Stimulated activated CD8-positive, alpha-beta memory T cell treated with anti-CD3 and anti-CD28 coated beads, Interleukin-7, amount 100 ng/mL, for 1 hour (primary cell): ENCODE measurements at places on chromosomes 3 and 15.

DNA sequence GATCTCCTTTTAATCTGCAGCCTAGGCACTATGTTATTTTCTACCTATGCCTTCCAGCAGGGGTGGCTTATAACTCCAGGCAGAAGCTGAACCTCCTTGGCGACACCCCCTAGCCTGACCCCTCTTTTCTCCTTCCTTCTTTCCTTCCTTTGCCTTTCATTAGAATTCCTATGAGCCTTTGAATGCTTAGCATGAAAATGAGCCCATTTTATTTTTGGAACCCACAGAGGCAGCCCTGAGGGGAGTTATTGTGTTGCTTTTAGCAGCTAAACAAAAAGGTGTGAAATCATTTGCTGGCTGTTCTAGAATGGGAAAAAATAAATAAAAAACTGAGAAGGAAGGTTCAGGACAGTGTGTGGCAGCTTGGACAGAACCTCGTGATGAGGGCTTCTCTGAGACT lies 164.6 kb upstream of the ICE2 start:
- DNase-seq = no peak

GRCh38 chr15:71336671-71337070 lies 221.4 kb downstream of the THSD4 start:
- DNase-seq = no peak

GRCh38 chr3:133849346-133849745 lies 43.7 kb downstream of the SRPRB start:
- DNase-seq = no peak

DNA sequence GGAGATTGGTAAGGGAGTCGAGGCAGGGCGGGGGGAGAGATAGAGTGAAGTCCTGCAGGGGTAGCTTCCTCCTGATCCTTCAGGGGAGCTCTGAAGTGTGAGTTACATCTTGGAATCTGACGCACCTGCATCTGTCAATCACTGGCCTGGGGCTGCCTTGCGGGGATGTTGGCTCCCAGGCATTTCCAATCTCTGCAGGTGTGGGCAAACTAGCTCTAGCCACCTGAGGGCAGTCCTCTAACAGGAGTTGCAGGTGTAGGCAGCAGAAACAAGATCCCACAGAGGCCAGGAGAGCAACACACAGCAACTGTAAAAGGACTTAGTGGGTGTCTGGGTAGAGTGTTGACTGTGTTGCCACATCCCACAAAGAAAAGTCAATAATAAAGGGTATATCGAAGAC lies 63.6 kb downstream of the ZNF621 start:
- no peak for DNase-seq

GRCh38 chr3:144119633-144120032 lies 148.0 kb downstream of the DIPK2A start:
- DNase-seq = no peak

DNA sequence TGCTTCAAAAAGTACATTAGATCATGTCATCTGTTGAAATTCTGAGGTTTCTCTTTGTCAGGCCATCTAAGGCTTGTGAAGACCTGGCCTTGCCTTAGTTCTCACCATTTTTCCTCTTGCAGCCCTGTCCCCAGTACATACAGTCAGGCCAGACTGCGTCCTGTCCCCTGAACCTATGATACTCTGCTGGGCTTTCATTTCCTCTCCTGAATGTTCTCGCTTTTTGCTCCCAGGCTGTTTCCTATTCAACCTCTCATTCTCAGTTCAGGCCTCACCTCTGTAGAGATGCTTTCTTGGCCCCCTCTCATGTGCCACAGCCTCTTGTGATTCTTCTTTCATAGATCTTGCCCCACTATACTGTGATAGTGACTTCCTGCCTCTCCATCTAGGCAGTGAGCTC lies 648.8 kb upstream of the KCNMB2 start:
- DNase-seq = no peak

- no peak for DNase-seq
Measured at GRCh38 chr3:64038253-64038767, 15.0 kb upstream of the PSMD6 start.

DNA sequence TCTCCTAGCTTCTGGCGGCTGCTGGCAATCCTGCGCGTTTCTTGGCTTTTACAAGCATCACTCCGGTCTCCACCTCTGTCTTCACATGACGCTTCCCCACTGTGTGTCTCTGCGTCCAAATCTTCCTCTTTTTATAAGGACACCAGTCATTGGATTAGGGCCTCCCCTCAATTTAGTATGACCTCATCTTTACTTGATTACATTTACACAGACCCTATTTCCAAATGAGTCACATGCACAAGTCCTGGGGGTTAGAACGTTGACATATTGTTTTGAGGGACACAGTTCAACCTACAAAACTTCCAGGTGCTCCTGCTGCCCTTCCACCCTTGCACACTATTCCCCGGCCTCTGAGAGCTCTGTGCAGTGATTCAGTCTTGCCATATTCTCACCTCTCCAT lies 215.3 kb downstream of the OPA1 start:
- no peak for DNase-seq

DNA sequence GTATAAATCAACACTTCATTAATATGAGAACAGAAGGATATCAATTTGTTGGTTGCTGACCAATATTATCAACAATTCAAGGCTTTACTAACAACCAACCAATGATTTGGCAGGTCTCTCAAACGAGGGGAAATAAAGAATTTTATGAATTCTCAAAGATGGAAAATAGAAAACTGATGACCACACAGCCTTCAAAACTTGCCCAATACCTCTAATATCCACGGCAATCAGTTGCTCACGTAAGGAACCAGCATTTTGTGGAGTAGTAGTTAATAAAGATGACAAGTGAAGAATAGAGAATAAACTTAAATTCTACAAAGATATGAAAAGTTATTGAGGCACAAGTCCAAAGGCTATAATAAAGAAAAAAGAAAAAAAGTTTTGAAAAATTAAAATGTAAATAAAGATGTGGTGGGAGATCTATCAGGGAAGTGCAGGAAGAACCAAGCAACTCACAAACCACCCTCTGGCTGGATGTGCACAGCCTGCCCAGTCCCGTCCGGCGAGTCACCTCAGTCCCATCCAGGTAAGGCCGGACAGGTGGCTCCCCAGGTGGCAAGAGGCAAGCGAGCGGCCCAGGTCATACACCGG lies 808 bp downstream of the GK5 start:
- no peak for DNase-seq

GRCh38 chr15:52256930-52257733 lies 38.5 kb downstream of the MYO5C start:
- no peak for DNase-seq

- no peak for DNase-seq
Measured at GRCh38 chr3:152434142-152434541, 165.4 kb downstream of the MBNL1 start.

DNA sequence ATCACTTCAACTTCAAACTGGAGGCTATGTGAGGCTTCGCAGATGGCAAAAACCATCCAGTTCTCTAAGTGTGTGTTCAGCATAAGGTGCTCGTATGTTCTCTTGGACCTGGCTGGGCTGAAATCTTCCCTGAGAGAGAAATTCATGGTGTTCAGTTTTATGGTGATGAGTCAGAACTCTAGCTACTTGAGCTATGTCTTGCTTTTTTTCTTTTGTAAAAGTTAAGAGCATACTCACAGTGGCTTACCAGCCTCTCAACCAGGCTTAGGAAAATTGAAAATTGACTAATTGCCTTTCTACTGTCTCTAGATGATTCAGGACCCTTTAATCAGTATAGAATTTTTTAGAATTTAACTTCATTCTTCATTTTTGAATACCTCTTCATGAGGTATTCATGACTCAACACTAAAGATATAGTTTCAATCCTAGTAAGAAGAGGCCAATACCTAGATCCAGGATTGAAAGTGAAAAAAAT lies 617.5 kb downstream of the TBL1XR1 start:
- no peak for DNase-seq

DNA sequence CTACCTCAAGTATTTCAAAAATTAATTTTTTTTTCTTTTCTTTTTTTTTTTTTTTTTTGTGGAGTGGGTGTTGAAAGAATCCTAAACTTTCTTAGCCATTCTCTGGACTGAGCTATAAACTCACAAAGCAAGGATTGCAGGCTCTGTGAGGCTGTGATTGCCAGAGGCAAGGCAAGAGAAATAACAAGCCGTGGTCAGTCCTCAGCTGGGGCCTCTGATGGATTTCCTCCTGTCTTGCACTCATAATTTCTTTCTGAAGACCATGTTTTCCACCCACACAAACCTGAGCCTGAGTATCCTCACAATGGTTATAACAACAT lies 1.3 kb downstream of the CX3CR1 start:
- DNase-seq = no peak

GRCh38 chr15:48967336-48967735 lies 3.6 kb upstream of the SHC4 start:
- DNase-seq = no peak

DNA sequence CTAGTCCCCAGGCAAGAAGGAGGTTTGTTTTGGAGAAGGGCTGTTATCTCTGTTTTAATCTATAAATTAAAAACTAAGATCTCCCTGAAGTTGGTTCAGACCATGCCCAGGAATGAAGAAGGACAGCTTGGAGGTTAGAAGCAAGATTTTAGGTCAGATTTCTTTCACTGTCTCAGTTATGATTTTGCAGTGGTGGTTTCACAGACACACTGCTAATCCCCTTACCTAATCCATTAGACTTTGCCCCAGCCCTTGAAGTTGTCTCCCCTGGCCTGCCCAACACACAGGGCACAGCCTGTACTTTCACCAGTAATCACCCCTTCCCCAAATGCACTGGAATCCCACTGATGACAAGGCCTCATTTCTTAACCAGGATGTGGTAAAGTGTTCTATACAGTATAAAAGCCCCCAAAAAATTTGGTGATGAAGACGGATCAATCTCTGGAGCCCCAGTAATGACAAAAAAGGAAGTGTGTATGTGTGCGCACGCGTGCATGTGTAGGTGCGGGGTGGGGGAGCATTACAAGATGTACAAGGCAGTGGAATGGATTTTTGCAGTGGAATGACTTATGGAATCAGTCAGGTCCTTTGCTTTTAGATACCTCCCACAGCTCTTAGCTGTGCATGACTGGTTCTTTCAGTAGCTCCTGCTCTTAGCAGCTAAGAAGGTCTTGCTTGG lies 73.1 kb upstream of the TERB2 start:
- DNase-seq = no peak

DNA sequence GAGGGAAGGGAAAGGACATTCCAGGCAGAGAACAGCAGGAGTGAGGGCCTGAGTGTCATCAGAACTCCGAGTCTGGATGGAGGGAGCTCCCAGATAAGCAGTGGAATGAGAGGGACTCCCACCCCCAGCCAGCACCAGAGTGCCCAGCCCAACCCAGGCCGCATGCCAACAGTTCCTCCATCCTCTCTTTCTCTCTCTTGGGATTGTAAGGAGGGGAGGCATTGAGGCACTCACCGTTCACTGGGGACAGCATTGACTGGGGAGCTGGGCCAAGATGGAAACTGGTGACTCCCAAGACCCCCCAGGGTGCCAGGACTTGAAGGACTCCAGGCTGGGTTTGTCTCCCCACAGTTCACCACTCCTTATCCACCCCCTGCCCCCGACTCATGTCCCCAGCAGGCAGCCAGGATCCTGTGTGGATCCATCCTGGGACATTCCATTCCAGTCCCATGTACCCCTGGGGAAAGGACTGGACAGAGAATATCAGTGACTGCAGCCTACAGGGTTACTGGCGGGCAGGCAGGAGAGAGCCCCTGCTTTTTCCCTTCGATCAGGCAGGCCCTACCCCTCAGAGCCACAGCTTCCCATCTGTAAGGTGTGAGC lies 15.7 kb downstream of the PTH1R start:
- no peak for DNase-seq

- no peak for DNase-seq
Measured at GRCh38 chr3:2727610-2728318, 382.4 kb downstream of the IL5RA start.

DNA sequence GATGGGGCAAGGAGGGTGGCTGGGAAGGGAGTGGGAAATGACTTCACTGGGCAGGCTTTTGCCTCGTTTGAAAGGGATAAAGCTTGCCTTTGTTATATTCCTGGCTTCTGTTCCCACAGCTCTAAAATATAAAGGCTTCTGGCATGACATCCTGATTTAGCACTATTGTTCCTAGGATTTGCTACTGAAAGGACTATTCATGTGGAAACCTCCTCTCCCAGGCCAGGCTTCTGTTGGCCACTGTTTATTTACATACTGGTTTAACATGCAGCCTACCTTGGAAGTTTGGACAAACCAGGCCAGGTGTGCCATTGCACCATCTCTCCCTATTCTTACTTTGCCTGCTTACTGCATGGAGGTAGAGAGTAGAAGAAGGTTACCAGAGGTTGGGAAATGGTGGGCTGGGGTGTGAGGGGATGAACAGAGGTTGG lies 2.4 kb upstream of the LMCD1 start:
- no peak for DNase-seq

DNA sequence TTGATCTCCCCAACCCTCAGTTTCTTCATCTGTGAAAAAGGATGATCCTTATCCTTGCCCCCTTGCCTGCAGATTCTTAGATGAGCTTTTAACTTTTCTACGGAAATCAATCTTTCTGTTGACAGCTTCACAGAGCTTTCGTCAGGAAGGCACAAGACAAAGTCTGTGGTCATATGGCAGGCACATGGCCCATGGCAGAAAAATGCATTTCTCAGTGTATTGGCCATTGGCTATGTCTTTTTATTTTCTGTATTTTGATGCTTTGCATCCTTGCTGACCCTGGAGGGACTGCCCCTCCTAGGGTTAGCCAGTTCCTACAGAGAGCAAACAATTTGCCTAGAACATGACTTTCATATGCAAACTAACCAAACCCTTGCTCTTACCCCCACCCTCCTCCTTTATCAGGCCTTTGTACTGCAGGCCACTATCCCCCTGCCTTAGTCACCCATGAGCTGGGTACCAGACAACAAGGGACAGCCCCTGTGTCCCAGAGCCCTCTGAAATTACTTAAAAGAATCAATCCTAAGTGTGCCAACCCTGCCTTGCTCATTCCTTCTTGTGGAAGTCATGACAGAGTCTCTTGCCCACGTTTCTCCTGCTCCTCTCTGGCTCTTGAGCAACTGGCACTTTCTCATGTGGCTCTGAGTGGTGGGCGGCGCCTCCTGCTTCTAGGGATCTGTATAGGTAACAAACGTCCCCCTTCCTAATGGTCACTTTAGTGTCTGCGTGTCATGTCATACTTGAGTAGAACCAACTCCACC lies 24.1 kb upstream of the NOX5 start:
- DNase-seq = no peak

- DNase-seq = no peak
Measured at GRCh38 chr15:95687061-95687460, 643.4 kb upstream of the NR2F2 start.

- no peak for DNase-seq
Measured at GRCh38 chr3:53040351-53040820, 5.5 kb downstream of the SFMBT1 start.

DNA sequence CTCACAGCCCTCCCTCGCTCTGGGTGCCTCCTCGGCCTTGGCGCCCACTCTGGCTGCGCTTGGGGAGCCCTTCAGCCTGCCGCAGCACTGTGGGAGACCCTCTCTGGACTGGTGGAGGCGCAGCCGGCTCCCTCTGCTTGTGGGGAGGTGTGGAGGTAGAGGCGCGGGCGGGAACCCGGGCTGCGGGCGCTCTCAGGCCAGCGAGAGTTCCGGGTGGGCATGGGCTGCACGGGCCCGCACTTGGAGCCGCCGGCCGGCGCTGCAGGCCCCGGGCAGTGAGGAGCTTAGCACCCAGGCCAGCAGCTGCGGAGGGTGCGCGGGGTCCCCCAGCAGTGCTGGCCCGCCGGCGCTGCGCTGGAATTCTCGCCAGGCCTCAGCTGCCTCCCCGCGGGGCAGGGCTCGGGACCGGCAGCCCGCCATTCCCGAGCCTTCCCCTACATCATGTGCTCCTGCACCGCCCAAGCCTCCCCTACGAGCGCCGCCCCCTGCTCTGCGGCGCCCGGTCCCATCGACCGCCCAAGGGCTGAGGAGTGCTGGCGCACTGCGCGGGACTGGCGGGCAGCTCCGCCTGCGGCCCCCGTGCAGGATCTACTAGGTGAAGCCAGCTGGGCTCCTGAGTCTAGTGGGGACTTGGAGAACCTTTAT lies 46.0 kb upstream of the GSK3B start:
- no peak for DNase-seq
